ENCODE measurements at places on chromosomes 5 and 9.
A peak's percentile ranks its signal among the peaks of the same experiment; 100 is the strongest.

- no peak for DNase-seq
Observed at GRCh38 chr9:100206899-100207298, 107.9 kb downstream of the INVS start.

DNA sequence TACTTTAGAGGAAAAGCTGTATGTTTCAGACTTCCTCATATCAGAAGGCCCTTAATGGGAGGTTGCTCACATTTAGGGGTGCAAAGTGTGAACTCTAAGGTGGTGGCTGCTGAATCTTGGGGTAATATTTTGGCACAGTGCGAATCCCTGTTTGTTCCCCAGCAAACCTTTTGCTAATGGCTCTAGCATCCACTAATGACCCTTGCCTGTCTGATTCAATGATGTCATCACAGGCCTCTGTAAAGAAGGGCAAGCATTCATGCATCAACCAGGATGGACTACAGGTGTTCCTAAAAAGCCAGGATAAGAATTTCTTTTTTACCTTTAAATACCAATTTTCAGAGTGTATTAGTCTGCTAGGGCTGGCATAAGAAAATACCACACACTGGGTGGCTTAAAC, 20.4 kb downstream of the TMEM171 start:
- DNase-seq, result no peak

DNA sequence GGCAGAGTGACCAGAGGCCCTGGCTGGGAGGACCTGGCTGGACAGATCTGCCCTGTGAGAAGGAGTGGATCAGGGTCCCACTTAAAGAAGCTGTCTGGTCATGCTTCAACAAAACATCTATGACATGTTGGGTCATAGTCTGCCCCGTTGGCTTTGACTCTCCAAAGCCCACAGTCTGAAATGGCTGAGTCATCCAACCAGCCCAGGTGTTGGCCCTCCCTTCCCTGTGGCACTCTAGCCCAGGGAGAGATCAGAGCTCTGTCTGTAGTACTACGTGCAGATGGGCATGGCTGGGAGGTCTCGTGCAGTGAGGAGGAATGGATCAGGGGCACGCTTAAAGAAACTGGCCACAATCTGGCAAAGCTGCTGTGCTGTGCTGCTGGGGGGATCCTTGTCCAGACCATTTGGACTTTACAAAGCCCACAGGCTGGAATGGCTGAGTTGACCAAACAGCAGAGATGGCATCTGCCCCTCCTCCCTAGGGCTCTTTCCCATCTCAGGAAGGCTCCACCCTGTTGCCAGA, 206.1 kb downstream of the TUSC1 start:
- DNase-seq, result no peak

DNA sequence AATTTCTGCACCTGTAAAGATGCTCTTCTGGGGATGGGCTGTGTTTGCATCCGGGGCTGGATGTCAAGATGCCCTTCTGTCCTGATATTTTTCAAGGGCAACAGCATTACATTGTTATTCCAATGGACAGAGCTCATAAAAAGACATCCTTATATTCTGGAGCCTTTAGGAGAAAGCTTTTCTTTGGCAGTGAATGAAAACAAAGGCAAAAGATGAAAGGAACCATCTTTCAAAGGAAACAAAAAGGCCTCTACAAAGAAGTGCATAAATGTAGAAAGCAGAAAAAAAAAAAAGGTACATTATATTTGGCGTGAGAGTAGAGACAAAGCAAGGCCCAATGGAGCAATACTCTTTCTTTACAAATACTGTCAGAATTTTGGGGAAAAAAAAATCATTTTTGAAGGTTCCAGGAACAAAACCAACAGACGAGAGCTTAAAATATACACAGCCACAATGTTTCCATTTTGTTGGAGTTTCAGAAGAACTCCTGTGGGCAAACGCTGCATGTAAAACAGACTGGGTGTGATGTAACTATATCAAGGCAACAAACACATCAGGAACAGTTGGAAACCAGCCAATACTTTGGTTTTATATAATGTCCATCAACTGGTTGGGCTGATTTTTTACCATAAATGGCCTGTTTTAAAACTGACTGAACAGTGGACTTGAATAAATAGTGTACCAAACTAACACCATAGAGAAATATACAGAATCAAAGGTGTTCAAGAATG, 885.6 kb upstream of the DMAC1 start:
- no peak for DNase-seq

DNA sequence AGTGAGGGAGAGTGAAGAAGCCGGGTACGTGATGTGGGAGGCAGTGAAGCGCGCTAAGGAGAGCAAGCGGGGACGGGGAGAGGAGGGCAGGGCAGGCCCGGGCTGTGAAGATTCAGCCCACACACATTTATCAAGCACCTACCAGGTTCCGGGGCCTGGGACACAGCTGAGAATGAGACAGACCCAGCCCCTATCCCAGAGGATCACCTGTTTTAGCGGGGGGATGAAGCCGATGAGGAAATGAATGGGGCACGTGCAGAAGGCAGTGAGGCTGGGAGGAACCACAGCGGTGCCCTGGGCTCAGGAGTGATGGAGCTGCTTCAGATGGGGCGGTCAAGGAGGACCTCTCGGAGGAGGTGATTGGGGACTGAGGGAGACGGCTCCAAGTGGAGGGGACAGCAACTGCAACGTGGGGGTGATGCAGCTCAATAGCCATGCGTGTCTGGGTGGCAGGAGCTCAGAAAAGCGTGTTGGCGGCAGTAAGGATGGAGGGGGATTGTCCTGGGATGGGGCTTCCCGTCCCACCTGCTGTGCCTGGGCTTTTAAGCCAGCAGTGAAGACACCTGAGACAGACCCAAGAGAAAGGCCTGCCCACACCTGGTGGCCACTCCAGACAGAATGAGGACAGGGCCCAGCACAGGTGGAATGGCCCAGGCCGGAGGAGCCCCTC, 77.5 kb upstream of the UNC5A start:
- DNase-seq, result no peak

DNA sequence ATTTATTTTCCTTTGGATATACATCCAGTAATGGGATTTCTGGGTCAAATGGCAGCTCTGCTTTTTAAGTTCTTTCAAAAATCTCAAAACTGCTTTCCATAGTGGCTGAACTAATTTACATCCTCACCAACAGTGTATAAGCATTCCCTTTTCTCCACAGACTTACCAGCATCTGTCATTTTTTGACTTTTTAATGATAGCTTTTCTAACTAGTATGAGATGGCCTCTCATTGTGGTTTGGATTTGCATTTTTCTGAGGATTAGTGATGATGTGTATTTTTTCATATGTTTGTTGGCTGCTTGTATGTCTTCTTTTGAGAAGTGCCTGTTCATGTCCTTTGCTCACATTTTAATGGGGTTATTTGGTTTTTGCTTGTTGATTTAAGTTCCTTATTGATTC, 90.0 kb upstream of the HMHB1 start:
- DNase-seq, result no peak

- DNase-seq, result peak; percentile 68
Observed at GRCh38 chr9:107422189-107423185, 67.1 kb downstream of the KLF4 start.

DNA sequence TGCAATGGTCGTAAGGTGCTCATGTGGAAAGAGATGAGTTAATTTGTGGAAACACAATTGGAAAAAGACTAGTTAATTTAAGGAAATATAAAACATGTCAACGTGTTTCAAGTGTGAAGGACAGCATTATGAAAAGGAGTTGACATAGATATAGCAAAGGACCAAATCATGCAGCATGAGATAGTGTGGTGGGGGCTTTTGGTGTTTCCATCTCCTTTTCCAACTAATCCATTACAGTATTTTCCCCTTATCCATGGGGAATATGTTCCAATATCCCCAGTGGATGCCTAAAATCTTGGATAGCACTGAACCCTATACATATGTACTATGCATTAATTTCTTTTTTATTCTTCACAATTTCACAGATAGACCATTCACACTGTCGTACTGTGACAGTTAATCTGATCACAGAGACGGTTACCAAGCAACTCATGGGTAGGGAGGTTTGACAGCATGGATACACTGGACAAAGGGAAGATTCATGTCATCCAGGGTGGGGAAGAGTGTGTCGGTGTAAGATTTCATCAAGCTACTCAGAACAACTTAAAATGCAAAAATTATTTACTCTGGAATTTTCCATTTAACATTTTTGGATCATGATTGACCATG, 238.6 kb downstream of the CDH12 start:
- no peak for DNase-seq

DNA sequence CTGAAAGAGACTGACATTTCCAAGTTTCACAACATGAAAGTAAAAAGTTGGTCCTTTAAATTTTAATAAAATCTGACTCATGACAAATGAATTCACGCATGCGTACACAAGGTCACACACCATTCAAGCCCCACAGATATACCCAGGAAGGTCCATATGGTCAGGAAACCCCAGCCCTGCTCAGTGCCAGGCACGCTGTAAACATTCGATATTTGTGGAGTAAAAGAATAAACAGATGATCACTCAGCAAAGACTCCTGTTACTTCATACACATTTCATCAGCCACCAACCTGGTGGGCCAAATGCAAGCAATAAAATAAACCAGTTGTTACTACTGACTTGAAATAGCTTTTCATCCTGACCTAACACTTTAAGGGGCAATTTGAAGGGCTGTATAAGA, 158.0 kb upstream of the RETREG1 start:
- no peak for DNase-seq

DNA sequence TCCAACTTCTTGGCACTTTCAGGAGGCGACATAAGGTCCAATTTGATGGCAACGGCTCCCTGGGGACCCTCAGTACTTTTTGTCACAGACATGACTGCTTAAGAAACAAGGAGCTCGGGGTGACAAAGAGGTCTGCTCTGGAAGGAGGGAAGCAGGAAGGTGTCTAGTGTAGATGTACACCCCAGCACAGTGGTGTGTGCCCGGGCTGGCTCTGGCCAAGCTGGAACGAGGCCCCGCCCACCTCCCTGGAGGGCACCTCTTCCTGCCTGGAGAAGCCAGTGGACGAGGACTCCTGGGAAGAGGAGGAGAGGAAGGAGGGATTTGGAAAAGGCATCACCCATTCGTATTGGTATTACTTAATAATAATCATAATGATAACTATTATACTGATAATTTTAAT, at the start of gene SLC36A2:
Gene SLC36A2, minus strand, starts transcription at position 191 of the 400 bp plus-strand sequence. Its CDS starts 99 bp downstream, at position 92.
- DNase-seq, result no peak

GRCh38 chr5:90193185-90193822, 216.3 kb downstream of the CETN3 start:
- DNase-seq, result no peak

- no peak for DNase-seq
Observed at GRCh38 chr9:95094002-95094401, 223.5 kb downstream of the FANCC start.

- DNase-seq, result no peak
Observed at GRCh38 chr9:38108326-38108725, 39.3 kb upstream of the SHB start.

- DNase-seq, result no peak
Observed at GRCh38 chr9:86424251-86424891, 70.2 kb upstream of the TUT7 start.

DNA sequence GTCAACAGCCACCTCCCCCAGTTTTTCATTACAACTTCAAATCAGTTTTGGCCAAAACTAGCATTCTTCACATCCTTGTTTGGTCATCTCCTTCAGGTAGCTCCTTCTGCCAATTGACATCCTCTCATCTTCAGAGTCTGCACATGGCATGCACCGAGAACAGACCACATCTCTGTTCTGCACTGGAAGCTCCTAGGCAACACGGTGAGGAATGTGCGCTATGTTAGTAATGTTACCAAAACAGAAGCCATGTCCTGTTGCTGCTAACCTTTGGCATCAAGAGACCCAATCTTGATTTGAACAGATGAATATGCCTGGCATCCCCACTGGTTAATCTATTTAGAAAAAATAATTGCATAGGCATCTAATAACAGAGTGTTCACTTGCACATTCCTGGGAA, 5.1 kb upstream of the HK3 start:
- no peak for DNase-seq

DNA sequence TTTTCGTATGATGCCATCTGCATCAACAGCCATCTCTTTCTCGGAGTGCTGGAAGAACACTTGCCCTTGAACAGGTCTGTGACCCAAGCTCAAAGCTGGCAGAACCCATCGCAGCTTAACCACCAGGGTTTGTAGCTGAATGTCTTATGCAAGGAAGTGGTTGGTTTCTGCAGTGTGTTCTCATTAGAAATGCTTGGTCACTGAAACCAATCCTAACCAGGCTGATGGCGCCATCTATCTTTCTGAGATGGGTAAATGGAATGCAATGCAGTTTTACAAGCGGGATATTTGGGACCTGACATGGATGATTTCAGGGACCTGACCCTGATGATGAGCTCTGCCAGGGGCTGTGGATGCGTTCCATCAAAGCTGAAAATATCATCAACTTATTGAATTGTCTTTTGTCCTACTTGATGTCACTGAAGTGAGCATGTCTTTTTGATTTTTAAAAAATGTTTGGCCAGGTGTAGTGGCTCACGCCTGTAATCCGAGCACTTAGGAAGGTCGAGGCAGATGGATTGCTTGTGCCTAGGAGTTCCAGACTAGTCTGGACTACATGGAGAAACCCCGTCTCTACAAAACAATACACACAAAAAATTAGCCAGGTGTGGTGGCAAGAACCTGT, 28.7 kb downstream of the DMRT3 start:
- peak; percentile 49 for DNase-seq

DNA sequence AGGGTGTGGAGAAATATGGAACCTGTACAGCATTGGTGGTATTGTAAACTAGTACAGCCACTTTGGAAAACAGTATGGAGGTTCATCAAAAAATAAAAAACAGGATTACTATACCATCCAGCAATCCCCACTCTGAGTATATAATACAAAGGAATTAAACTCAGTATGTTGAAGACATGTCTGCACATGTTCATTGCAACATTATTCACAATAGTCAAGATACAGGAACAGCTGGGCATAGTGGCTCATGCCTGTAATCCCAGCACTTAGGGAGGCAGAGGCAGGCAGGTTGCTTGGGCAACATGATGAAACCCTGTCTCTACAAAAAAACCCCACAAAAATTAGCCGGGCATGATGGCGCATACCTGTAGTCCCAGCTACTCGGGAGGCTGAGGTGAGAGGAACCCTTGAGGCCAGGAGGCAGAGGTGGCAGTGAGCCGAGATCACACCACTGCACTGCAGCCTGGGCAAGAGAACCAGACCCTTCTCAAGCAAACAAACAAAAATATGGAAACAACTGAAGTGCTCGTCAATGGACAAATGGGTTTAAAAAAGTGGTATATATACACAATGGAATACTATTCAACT, 63.6 kb downstream of the TMEM174 start:
- no peak for DNase-seq

DNA sequence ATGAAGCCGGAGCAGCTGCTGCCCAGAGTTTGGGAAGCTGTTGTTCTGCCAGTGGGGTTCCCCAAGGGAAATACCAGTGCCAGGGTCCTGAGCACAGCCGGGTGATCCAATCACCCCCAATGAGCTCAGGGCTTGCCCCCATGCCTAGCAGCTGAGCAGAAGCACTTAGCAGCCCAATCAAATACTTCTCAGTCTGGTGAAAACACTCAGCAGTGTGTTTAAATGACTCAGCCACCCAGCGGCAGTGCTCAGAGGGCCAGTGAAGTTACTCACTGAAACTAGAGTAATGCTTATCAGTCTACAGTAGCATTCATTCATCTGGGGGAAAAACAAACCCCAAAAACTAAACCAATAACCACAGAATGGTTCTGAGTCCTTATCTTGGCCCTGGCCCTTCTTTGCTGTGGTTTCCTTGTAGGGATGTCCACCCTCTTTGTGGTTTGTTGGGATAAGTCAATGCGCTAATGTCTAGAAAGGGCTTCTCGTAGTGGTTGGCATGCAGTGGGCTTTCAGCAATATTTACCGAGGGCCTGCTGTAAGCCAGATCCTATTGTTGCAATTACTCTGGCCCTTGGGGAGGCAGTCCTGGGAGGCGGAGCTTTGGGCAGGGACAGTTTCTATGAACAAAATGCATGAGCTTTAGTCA, 43.1 kb downstream of the LHX2 start:
- peak; percentile 91 for DNase-seq
